NCI-H1092 (cell line): ENCODE measurements at places on chromosomes 16 and 17.

DNA sequence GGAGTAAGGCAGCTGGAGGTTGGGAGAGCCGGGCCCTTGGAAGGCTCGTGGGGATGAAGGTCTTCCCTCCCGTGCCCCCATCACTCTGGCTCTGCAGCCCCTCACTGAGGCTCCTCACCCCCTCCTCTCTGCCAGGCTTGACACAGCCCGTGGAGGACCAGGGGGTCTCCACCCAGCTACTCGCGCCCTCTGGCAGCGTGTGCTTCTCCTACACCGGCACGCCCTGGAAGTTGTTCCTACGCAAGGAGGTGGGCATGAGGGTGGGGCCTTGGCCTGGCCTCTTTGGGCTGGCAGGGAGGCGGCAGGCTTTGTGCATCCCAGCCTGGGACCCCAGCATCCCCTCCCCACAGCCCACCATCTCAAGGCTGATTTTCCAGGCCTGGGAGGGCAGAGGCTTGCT, 15.6 kb upstream of the SMIM5 start:
- DNase-seq = no peak

DNA sequence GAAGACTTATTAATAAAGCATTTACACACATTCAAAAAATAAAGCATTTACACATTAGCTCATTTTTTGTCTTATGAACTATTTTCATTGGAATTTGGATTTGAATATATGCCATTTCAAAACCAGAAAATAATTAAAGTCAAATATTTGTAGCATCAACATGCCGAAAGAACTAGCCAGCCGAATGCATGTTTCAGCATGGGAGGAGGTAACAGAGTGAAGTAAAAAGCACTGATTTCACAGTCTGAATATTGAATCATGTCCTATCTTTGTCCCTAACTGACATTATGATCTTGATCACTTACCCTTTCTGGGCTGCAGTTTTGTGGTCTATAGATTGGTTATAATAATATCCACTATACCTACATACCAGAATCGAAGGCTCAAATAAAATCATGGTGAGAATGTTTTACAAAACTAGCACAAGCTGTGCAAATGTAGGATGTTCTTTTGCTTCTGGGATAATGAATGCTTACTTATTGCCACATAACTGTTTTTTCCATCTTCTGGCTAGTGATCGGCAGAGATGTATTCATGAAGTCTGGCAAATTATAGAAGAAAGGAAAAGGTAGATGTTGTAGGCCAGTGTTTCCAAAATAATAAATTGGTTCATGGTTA, 84.7 kb downstream of the TUBD1 start:
- DNase-seq = no peak

- DNase-seq = peak; percentile 52
Measured at GRCh38 chr16:1414532-1415260, at the start of gene UNKL. Gene UNKL, minus strand, starts transcription at chr16:1414704. Its CDS starts 13 bp downstream, at chr16:1414691.

DNA sequence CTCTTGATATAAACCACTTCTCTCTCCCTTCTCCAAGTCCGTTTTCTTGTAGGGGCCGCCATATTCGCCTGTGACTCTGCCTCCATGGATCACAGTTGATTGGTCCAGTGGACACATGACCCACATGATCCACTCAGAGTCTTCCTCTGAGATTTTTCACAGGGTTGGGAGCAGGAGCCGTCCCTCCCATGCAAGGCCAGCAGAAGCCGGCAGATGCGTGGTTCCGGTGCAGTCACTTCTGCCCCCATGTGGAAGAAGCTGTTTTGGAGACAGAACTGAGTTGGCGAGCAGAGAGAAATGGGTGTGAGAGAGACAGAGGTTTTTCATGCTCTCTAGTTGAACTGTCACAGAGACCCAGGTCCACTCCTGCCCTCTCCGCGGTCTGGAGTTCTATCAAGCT, 83.3 kb downstream of the C16orf95 start:
- no peak for DNase-seq

DNA sequence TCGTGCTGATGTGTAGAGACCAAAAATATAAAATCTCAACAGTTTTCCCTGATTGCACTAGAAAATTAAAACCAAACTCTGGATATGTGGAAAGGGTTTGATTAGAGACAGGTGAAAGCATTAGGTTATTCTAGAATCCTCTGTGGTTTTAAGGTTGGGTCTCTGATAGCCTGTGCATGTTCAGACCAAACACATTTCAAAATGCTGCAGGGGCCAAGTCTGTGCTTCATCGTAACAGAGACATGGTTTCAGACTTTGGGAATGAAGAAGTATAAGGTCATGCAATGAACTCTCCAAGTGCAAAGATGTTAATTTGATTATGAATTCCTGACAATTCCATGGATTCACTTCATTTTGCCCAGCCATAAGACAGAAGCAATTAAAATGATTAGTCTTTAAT, 261.0 kb upstream of the KCNJ16 start:
- no peak for DNase-seq

GRCh38 chr17:40100669-40101366, 429 bp upstream of the NR1D1 start:
- DNase-seq = peak; percentile 93

- DNase-seq = no peak
Measured at GRCh38 chr17:79729761-79730160, 982 bp upstream of the ENPP7 start.

DNA sequence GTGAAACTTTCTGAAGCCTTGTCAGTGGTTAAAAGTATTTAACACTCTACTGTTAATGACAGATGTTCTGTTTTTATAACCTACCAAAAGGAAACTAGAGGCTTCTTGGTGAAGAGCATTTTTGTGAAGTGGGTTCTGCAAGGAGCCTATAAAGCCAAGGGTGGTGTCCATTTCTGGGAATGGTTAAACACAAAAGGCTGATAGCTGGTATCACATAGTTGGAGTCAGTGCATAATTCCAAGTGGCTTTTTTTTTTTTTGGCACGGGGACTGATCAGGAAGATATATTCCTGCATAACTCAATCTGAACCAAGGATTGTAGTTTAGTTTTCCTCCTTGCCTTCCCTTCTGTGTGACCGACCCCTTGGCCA, 27.6 kb upstream of the KPNB1 start:
- no peak for DNase-seq

DNA sequence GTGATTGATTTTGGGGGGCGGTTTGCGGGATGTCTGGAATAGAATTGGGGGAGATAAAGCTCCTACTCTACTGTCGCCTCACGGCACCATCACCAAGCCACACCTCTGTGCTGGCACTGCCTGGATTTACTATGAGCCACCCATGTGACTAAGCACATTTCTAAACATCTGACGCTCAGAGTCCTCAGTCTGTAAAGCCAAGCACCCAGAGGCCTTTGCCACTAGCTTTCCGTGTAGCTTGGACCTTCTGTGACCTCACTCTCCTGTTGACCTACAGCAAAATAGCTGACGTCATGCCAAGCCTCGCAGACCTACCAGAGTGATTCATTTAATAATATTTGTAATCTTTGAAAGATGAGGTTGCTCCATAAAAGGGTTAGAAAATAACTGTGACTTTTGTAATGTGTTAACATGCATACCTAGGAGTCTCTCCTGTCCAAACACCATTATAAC, 38.5 kb upstream of the MYOCD start:
- DNase-seq = no peak

GRCh38 chr16:47848421-47849109, 307.2 kb downstream of the ABCC12 start:
- peak; percentile 49 for DNase-seq

- DNase-seq = no peak
Measured at GRCh38 chr16:53805113-53805512, 101.2 kb downstream of the FTO start.

DNA sequence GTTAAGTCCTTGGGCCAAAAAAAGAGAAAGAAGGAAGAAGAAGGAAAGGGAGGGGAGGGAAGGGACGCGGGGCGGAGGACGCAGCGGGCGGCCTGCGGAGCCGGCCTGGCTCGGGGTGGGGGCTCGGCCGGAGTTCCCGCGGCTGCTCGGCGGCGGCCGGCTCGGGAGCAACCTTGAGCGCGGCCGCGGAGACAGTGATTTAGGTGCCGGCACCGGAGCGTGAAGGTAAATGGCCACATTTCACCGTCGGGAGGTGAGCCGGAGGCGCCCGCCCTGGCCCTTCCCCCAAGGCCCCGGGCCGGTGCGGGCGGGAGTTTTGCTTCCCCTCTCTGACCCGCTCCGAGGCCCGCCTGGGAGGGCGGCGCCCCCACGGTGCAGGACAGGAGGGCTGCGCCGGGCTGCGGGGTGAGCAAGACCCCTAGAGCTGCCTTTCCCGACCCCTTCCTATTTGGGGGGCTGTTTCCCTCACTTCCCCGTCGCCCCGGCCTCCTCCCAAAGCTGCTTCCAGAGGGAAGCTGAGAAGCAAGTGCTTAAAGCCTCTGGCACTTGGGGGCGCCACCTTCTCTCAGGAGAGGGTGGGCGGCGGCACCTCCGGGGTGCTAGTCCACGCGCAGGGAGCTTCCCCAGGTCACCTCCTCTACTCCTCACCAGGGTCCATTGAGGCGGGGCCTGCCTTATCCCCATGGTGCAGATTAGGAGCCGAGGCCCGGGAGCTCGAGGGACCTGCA, 56.5 kb downstream of the MRM1 start:
- peak; percentile 56 for DNase-seq

DNA sequence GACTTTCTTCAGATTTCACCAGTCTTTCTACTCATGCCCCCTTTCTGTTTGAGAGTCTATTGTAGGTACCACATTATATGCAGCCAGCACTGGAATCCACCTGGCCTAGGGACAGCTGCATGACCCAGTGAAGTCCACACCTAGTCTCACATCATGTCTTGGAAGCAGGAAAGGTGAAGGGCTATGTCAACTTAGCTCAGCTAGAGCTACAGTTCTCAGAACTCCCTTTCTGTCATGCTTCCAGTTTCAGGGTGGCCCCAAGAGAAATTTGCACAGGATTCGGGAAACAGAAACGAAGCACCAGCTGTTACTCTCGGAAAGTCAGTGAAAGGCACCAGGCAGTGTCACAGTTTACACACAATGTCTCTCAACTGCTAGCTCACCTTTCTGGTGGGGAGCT, 51.6 kb upstream of the NLRP1 start:
- no peak for DNase-seq
